ENCODE measurements at places on chromosomes 7 and 10.
A peak's percentile ranks its signal among the peaks of the same experiment; 100 is the strongest.

- no peak for DNase-seq
Measured at GRCh38 chr7:77185866-77186265, 13.8 kb downstream of the FGL2 start.

DNA sequence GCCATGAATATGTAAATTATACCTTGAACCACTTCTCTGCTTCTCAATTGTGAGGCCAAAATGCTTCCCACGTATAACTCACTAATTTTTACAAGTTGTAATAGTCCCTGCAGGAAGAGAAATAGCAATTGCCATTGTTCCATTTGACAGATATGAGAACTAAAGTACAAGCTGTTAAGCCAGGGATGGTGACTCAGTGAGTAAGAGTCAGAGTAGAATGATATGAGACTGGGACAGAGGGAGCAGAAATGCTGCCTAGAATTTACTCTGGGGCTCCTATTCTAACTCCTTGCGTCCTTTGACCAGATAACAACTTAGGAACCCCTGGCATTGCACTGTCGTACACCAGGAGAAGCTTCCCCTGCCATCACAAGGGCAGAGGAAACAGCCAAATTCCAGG, 45.1 kb upstream of the SEPTIN7 start:
- DNase-seq = no peak

DNA sequence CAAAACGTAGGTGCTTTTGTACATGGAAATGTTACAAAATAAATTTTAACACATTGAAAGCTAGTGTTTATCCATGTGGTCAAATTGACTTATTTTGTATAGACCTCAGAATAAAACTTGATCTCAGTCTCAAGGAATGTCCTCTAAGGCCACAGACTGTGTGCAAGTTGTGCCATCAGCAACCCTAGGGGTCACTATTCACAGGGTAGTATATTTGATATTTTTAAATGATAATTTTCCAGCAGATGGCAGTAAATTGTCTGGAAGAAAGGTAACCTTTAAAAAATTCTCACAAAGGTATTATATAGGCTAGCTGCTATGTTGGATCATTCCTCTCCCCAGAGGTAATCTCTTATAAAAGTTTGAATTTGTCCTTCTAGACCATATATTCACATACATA, 12.9 kb upstream of the SNX10 start:
- no peak for DNase-seq

GRCh38 chr7:140541513-140542227, 62.4 kb upstream of the MKRN1 start:
- peak; percentile 20 for DNase-seq

- DNase-seq = no peak
Measured at GRCh38 chr7:105621617-105622016, 40.3 kb upstream of the EFCAB10 start.

DNA sequence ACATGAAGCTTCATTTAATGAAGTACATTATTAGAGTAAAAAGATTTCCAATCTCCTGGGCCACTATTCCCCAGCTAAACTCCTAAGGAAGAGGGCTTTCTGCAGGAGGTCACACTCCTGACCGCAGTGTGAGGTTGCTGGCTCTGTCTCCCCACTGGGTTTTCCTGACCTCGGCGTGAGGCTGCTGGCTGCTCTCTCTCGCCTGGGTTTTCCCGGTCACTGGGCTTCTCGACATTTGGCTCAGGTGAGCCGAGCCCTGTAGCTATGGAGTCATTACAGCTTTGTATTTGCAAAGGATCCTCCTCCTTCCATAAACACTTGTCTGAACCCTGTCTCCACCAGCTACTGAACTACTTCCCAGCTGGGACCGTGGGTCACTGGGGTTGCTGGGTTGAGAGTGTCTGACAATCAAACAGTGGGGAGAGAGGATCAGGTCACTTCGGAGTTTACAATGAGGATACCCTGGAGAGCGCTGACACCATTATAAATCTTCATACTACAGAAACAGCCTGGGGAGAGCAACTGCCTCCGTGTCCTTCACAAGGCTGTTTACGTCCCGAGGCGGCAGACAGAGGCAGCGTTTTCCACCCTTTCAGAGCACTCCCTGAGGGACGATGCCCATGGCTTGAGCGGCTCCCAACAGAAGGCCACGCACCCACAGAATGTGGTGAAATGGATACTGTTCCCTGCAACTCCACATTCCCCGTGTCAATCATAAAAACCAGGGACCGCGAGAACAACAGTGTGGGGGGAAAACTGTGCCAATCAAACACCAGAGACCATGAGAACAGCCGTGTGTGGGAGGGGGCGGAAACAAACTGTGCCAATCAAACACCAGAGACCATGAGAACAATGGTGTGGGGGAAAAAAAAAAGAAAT, 226.2 kb downstream of the ZMYND11 start:
- DNase-seq = no peak

DNA sequence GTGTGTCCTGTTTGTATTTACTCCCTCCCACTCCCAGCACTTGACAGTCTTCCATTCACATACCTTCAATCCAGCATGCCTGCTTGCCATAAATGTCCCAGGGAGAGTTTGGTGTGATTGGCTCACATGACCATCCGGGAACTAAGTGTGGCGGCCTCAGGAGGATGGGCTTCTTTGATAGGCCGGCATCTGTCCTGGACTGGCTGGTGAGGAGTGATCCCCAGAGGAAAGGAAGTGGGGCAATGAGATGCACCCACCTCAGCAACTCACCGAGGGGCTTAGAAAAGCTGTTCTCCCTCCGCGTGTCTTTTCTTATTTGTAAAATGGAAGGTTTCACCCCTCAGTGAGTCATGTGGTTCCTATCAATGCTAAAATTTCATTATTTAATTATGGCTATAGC, 14.9 kb upstream of the EBF3 start:
- no peak for DNase-seq

DNA sequence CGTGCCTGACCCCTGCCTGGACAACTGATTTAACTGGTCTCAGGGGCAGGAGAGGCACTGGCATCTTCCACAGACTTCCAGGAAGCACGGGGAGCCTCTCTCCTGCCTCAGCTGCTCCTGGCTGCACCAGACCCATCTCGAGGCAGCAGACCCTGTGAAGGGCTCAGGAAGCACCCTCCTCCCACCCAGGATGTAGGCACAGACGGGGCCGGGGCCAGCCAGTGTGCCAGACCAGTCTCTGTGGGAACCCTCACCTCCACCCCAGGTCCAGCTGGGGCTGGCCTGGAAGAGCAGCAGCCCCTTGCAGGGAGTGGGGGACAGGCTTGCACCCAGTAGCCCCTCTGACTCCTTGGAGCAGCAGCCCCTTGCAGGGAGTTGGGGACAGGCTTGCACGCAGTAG, 56.3 kb downstream of the RASGEF1A start:
- no peak for DNase-seq

- no peak for DNase-seq
Measured at GRCh38 chr10:72275351-72276012, 1.8 kb downstream of the DDIT4 start.

DNA sequence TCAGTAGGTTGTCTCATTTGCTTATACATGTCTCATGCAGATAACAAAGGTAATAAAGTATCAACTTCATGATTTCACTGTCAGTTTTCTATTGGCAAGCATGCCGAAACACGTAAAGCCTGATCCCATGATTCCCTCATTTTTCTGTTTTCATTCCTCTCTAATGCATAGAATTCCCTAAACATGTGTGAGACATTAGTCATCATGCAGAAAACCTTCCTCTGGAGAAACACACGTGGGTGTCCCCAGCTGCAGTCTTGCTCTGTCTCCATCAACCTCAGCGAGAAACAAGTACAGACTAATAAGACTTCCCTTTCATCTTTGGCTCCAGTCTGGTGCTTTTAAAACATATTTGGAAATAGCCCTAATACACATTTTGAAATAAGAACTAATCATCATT, 432.7 kb upstream of the VSTM2A start:
- no peak for DNase-seq

DNA sequence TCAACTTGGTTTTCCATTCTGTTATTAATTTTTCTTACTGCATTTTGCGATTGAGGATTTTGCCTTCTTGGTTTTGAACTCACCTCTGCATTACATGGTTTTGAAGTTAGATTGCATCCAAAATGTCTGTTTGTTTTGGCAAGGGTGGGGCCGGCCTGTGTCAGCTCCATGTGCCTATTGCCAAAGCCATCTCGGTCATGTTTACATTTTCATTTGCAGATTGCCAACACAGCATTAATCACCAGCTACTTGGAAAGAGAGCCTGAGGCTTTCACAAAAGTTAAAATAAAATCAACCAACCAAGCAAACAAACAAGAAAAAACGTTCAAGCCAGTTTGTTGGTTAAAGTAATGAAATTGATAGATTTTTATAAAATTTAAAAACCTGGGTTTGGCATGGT, 695.8 kb downstream of the TYW1 start:
- no peak for DNase-seq

DNA sequence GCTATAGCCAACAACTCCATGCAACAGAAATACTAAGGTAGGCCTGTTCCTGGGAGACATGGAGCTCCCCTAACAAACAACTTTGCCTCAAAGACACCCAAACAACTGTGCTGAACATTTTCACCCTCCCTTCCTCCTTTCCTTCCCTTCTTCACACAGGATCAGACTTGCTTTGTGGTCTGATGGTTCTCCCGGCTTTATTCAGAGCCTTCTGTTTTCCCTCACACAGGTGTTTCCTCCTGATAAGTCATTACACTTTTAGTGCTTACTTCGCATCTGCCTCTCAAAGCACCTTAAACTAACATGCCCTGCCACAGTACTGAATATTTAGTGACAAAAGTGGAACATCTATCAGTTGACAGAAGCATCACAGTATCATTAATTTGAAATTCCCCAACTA, 56.3 kb upstream of the YAE1 start:
- DNase-seq = no peak

DNA sequence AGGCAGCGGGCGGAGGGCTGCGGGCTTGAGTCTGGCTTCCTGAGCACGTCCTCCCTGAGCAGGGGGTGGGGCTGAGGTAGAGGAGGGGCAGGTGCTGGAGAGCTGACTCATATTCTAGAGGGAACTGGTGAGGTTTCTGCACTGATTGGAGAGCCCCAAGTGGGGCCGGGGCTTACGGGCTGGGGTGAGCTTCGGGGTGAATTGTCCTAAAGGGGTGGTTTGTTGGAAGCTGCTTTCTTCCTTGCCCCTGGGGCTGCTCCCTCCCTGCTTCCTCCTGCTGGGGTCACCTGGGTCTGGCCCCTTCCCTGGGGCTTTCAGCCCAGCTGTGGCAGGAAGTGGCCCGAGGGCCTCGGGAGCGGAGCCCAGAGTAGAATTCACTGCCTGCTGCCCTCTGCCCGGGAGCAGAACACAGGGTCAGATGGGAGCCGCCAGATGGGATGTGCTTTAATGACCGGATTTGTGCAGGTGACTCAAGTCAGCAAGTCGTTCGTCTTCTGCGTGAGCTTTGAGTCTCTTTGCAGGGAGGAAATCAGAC, 48.6 kb downstream of the FAM20C start:
- DNase-seq = no peak

GRCh38 chr10:114367351-114368056, 36.8 kb downstream of the AFAP1L2 start:
- no peak for DNase-seq

- no peak for DNase-seq
Measured at GRCh38 chr10:123136221-123136805, 543 bp downstream of the HMX3 start.

DNA sequence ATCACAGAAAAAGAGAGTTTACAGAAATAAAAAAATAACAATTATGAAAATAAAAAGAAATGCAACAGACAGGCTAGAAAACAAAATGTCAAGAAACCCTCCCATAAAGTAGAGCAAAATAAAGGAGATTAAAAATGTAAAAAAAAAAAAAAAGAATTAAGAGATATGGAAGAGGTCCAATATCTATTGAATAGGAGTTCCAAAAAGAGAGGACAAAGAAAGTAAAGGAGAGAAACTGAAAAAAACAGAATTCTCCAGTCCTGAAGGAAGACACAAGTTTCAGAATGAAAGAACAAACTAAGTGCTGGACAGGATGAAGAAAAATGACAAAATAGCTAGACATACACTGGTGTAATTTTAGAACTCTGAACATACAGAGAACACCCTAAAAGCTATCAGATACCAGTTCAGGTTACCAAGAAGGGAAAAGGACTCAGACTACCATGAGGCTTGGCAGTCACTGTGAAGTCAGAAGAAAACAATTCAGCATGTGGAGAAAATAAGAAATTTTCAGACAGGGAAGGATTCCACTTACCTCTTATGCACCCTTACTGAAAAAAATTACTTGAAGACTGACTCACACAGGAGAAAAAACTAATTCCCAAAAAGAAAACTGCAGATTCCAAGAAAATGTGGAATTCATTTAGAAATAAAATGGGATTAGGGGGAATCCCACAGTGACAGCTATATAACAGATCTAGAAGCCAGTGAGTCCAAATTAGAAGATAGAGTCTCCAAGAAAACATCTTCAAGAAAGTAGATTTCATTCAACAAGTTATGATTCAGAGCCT, 40.4 kb upstream of the ABLIM1 start:
- no peak for DNase-seq

- DNase-seq = no peak
Measured at GRCh38 chr10:60521974-60522405, 132.3 kb upstream of the ANK3 start.

DNA sequence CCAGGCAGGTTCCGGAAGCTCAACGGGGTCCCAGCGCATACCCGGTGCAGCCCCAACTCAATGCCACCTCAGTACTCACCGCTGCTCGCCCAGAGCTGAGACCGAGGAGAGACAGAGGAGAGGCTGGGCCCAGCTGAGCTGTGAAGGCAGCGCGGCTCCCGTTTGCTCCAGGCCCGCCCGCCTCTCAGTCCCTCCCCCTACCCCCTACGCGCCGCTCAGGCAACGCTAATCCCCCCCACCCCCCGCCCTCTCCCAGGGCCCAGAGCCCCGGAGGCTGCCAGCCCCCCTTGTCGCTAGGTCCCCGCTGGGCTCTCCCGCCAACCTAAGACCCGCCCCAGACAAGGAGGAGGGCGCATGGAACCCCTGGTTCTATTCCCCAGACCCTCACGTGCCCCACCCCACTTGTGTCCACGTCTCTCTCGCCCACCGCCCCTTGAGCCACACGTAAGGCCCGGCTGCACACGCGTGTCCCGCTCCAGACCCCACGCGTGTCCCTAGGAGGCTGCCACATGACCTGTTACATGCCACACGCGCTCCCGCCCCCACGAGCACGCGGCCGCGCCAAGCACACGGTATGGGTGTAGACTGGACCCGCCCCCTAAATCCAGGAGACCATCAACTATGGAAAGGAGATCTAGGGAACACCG, at the start of gene PSD:
TSS of gene PSD (minus strand) at position 164 of the 647 bp plus-strand sequence. CDS start 1,747 bp downstream, outside the sequence.
- peak; percentile 44 for DNase-seq

GRCh38 chr7:16402091-16402490, 19.2 kb downstream of the CRPPA start:
- no peak for DNase-seq

DNA sequence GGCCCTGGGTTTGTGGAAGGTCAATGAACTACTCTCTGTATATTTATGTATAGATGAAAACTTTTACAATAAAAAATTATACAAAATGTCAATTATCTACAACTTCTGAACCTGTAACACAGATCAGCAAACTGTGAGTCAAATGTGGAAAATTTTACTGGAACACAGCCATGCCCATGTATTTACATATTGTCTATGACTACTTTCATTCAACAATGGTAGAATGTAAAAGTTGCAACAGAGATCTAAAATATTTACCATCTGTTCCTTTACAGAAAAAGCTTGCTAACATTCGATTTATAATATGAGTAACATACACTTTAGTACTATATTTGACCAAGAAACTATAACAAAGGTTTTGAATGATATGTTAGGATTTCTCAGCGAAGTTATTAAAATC, 481.6 kb downstream of the PARD3 start:
- no peak for DNase-seq

Measured in neural crest cell (in vitro differentiated cells).